ENCODE measurements at places on chromosomes 7 and 10.

GRCh38 chr7:149292462-149292823 is 30.4 kb downstream of the ZNF783 start:
- DNase-seq: no peak

DNA sequence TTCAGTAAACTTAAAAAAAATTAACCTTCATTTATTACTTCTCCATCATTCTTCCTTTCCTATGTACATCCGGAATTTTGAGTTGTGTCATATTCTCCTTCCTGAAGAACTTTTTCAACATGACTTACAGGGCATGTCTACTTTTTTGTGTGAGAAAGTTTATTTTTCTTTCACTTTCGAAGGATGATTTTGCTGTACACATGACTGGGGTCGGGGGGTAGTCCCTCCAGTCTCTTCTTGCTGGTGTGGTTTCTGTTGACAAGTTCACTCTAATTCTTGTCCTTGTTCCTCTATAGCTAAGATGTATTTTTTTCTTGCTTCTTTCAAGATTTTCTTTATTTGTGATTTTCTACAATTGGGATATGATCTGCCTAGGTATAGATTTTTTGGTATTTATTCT is 55.8 kb downstream of the INPP5A start:
- DNase-seq: peak; percentile 25

DNA sequence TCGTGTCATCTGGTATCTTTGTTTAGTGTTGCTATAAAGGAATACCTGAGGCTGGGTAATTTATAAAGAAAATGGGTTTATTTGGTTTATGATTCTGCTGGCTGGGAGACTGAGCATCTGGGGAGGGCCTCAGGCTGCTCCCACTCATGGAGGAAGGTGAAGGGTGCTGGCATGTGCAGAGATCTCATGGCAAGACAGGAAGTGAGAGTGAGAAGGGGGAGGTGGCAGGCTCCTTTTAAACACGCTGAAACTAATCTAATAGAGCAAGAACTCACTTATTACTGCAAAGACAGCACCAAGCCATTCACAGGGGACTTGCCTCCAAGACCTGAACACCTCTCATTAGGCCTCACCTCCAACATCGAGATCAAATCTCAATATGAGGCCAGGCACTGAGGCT is 11.3 kb downstream of the OIT3 start:
- DNase-seq: no peak

GRCh38 chr7:30646154-30646553 is 36.1 kb downstream of the CRHR2 start:
- DNase-seq: no peak

DNA sequence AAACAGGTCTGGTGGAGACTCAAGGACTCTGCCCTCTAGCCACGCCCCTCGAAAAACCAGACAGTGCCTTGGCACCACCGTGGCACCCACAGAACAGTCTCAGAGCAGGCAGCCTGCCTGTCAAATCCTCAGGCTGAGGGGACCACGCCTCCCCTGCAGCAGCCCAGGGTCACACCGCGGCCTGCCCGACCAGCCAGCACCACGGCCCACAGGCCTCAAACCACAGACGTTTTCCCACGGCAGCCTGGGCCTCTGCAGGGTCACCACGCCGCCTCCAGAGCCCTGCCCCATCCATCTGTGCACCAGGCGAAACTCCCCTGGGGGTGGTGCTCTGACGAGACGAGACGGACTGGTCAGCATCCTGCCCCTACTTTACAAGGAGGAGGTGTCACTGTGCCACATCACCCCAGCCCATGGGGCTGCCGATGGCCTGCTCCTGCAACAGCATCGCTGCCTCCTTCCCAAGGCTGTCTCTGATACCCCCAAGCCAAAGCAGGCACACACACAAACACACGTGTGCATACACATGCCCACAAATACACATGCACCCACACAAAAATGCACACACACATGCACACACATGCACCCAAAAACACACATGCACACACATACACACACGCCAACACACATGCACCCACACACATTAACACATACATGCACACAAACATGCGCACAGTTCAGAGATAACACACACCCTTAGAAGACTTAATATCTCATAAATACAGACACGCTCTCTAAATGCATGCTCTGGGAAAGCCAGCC is 24.6 kb downstream of the PAPOLB start:
- DNase-seq: peak; percentile 47

GRCh38 chr10:124005991-124006392 is 87.4 kb downstream of the CHST15 start:
- no peak for DNase-seq

GRCh38 chr7:138008588-138009349 is 6.9 kb upstream of the CREB3L2 start:
- peak; percentile 70 for DNase-seq

- DNase-seq: no peak
These were observed 59.9 kb upstream of the HBP1 start for GRCh38 chr7:107108793-107109371.

DNA sequence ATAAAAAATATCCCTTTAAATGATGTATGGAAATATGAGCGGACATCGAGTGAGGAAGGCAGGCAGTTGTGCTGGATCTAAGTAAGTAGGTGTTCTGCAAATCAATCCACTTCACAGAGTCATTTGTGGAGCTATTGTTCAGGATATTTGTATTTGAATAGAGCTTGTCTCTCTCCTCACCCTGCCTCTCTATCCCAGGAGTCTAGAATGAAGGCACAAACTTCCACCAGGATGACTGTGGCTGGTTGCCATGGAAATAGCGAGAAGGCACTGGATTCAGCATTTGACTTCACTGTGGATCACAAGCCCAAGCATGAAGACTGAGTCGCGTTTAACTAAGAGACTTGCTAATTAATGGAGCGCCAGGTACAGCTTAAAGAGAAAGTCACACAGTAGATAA is 53.2 kb downstream of the NPY start:
- no peak for DNase-seq

- DNase-seq: peak; percentile 46
These were observed 77.1 kb downstream of the MPLKIP start for GRCh38 chr7:40057292-40057691.

DNA sequence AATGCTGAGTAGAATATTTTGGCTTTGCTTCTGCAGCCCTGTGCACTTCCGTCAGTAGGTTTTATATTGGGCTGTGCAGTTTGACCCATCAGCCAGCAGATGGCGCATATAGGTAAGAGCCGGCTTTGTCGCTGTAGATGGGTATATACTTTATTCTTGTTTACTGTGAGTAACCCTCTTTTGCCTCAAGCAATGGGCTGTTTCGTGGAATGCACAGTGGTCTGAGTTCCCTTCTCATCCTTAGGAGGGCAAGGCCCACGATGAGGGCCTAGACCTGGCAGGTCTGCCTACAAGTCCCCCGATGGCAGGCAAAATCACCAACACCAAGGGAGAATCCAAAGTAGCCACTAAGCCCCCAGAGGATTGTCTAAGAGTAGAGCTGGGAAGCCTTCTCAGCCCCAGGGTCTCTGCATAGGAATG is 1002.9 kb upstream of the KCND2 start:
- DNase-seq: peak; percentile 19

- DNase-seq: peak; percentile 41
These were observed 538 bp downstream of the TFAM start for GRCh38 chr10:58385784-58386112.

DNA sequence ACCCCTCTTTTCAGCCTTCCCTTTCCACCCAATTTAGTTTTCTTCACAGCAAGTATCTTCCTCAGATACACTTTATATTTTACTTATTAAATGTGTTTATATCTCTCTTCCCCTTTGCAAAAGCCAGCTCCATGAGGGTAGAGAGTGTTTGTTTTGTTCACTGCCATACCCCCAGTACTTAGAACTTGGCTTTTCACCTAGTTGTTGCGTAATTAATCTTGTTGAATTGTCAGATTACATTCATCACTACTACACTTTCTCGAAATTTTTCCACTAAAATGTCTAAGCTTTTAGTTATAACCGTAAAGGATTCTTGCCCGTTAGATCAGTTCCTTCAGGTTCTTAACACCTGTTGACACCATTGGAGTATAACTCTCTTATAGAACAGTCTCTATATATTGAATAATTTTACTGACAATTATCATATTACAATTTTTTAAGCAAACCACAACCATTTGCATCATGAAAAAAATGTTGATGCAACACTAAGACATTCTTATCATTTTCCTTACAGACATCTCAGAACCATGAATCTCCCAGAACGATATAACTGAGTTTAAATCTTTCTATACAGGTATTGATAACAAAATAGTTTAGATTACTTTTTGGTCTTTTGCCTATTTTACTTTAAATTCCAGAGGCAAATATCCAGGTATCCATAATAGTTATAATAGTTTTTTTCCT is 29.9 kb downstream of the VWDE start:
- DNase-seq: no peak

DNA sequence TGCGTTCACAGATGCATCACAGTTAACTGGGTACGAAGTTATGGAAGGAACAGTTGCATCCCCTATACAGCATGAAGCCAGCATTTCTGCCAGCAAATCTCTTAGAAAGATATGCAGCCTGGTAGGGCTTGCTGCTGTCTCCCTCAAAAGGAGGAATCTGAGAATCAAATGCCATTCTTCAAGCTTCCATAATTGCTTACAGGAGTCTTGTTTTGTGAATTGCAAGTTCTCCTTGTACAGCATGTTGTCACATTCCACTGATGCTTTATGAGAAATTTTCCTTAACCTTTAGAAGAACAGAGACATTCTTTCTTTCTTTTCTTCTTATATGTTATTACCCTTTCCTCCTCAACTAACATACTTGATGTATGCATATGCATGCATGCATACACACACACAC is 134.6 kb downstream of the CHRM2 start:
- peak; percentile 79 for DNase-seq

GRCh38 chr10:124575107-124576035 is 113.7 kb downstream of the LHPP start:
- no peak for DNase-seq

- DNase-seq: peak; percentile 34
These were observed 160.5 kb downstream of the ADAM12 start for GRCh38 chr10:126227762-126228134.

- DNase-seq: no peak
These were observed 11.7 kb downstream of the TLL2 start for GRCh38 chr10:96501985-96502384.

DNA sequence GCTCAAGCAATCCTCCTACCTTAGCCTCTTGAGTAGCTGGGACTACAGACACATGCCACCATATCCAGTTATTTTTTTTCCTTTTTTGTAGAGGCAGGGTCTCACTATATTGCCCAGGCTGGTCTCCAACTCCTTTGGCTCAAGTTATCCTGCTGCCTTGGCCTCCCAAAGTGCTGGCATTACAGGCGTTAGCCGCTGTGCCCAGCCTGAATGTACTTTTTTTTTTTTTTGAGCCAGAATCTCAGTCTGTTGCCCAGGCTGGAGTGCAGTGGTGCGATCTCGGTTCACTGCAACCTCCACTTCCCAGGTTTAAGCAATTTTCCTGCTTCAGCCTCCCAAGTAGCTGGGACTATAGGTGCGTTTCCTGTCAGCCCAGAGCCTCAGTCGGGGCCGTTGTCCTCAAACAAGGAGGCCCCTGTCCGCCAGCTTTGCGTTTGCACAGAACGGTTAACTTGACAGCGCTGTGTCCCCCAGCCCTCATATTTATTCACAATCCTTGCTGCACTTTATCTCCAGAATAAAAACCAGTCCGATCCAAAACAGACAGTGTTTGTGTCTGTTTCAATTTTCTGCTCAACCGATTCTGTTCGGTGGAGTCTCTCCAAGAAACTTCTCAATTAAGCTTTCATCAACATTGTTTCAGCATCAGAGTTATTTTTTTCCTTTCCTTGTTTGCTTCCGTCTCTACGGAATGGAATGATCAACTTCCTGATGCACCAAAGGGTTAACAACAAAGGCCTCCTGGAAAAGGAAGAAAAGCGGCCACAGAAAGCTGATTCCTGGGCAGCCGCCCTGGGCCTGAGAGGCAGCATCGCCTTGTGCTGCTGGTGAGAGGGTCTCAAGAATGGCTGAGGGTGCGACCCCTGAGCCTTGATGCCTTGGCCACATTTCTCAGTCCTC is 64.5 kb downstream of the PDIA4 start:
- no peak for DNase-seq

GRCh38 chr10:61463035-61463909 is 10.1 kb upstream of the TMEM26 start:
- peak; percentile 77 for DNase-seq

DNA sequence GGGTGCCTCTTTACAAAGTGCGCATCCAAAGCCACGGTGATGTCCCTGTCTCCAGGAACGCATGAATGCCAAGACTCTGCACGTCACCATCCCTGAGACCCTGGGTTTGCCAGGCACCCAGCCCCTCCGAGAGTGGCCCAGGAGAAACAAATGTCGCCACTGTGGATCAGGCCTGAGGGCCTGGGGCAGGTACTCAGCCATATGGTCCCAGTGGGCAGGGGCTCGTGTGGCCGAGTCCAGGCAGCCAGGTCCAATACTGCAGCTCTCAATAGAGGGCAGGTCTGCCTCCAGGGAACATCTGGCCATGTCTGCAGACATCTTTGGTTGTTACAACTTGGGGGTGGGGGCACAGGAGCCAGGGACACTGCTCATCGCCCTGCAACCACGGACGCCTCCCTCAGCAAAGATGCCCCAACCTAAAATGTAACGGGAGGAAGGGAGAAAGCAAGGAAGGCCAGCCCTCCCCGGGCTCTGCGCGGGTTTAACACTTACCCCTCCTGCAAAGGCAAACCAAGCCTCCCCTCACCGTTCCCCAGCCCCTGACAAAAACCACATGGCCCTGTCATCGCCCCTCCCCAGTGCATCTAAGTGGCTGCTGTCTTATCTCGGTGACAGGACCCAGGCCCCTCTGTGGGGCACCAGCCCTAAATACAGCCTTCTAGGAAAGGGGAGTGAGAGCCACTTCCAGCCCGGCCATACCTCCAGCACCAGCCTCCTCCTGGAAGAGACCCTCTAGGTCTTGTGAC is 10.3 kb upstream of the PAPOLB start:
- DNase-seq: no peak

GRCh38 chr7:2202901-2203765 is 29.6 kb downstream of the MAD1L1 start:
- no peak for DNase-seq

- peak; percentile 42 for DNase-seq
These were observed 125.9 kb upstream of the LYZL2 start for GRCh38 chr10:30755441-30755953.

DNA sequence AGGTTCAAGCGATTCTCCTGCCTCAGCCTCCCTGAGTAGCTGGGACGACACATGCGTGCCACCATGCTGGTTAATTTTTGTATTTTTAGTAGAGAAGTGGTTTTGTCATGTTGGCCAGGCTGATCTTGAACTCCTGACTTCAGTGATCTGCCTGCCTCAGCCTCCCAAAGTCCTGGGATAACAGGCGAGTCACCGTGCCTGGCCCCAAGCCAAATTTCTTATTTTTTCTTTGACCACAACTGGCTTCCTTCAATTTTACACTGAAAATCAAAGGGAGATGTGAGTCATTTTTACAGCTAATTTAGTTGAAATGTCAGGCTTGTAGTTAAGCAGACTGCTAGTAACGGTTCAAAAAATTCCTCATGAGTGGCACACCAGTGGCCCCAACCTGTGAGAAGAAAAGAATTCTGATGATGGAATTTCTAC is 7.8 kb downstream of the RNF216 start:
- DNase-seq: peak; percentile 96

GRCh38 chr10:78645169-78645686 is 423.5 kb upstream of the ZMIZ1 start:
- DNase-seq: no peak

All from EH (cell line).